ENCODE measurements at places on chromosomes 12 and 14.

- no peak for DNase-seq
These were observed 77.8 kb downstream of the VCPKMT start for GRCh38 chr14:50038398-50039119.

DNA sequence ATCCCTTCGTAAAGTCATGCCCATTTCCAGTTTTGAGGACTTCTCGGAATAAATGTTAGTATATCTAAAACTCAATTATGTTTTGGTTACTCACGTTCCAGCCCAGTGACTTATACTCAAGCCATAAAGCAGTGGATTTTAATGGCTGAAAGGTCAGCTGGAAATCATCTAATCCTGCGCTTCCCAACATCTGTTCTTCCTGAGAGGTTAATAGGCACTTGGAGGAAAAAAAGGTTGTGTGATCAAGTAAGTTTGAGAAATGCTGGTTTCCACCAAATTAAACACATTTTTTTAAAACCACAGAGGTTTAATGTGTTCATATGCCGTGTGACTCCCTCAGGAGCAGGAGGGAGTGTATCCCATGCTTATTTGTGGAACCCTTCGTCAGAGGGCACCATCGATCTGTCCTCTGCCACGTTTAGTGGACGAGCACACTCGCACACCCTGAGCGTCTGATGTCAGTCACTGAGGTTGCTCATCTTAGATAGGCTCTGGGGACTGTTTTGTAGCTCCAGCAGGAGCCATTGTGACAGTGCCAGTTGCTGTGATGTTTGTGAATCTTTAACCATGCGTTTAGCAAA is 41.4 kb downstream of the FBXL14 start:
- no peak for DNase-seq

GRCh38 chr12:14901228-14901562 is 15.5 kb upstream of the MGP start:
- DNase-seq: no peak

GRCh38 chr12:6963016-6963731 is 7.3 kb downstream of the PHB2 start:
- no peak for DNase-seq

- no peak for DNase-seq
These were observed 74.3 kb downstream of the SRGAP1 start for GRCh38 chr12:63918800-63919300.

DNA sequence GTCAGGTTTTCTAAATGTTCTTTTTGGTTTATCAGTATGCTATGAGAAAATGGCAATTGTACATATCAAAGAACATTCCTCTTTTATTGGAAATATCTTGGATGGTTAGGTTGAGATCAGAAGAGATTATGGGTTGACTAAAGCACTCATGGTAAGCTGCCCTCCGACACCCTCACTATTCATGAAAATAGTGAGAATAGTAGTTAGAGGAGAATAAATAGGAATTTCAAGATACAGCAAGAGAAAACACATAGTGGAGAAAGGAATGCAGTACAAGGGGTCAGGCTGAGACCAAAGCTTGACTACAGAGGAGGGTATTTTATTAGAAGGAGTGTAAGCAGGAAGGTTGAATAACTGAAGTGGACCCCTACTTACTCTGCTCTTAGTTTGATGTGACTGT is 112.5 kb downstream of the PTPRQ start:
- no peak for DNase-seq

DNA sequence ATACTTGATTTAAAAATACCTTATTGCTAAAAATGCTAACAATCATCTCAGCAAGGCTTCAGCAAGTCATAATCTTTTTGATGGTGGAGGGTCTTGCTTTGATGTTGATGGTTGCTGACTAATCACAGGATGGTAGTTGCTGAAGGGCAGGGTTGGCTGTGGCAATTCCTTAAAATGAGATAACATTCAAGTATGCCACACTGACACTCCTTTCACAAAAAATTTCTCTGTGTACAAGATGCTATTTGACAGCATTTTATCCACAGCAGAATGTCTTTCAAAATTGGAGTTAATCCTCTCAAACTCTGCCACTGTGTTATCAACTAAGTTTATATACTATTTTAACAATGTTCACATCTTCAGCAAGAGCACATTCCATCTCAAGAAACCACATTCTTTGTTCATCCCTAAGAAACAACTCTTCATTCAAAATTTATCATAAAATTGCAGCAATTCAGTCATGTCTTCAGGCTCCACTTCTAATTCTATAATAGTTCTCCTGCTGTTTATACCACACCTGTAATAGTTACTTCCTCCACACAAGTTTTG is 16.1 kb downstream of the SCAF11 start:
- no peak for DNase-seq

GRCh38 chr12:68804657-68805591 is 3.1 kb upstream of the MDM2 start:
- DNase-seq: no peak

- DNase-seq: no peak
These were observed 14.3 kb downstream of the COCH start for GRCh38 chr14:30888480-30889243.

GRCh38 chr14:33287189-33287588 is 348.5 kb downstream of the NPAS3 start:
- DNase-seq: no peak

DNA sequence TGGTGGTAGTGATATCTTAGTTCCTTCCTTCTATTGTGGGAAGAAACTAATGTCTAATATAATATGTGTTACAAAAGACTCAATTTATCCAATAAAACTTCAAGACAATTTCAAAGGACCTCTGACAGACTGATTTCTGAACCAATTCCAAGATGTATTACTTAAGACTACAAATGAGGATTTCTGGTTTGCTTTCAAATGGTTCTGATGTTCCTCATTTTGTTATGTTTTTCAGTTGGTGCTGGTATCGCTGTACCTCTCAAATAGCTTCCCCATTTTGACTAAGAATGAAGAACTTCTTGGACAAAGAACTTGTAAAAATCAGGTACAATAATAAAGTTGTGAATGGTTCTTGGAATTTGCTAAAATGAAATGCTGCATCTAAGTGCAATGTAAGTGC is 19.4 kb upstream of the MBIP start:
- no peak for DNase-seq

DNA sequence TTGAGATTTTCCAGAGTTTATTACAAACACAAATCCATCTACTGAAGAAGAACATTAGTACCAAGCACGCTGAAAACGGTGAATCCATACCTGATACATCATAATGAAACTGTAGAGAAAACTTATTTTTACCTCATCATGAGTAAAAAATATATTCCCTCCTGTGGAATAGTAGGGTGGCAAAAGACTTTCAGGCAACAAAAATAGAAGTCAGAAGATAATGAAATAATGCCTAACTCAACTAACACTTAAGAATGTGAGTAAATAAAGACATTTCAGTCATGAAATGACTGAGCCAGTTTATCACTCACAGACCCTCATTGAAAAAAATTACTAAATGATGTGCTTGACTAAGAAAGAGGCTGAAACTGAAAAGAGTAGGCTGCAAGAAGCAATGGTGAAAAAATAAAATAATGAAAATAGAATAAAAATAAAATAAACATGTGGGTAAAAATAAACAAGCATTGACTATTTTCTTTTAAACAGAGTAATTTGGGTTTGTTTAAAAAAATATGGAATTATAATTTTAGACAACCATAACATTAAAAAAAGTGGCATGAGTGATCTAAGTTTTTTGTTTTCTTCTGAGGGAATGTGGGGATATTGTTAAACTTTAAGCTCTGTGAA is 148.6 kb downstream of the ASCL1 start:
- no peak for DNase-seq

DNA sequence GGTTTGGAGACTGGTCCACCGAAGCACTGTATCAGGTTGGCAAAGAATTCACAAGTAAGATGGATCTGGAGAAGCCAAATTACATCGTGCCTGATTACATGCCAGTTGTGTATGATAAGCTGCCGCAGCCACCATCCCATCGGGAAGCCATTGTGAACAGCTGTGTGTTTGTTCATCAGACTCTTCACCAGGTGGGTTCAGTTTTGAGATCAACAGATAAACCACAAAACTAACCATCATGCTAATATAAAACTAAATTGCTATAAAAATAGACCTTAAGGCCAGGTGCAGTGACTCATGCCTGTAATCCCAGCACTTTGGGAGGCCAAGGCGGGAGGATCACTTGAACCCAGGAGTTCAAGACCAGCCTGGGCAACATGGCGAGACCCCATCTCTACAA is 58.9 kb downstream of the HSP90AA1 start:
- DNase-seq: no peak

DNA sequence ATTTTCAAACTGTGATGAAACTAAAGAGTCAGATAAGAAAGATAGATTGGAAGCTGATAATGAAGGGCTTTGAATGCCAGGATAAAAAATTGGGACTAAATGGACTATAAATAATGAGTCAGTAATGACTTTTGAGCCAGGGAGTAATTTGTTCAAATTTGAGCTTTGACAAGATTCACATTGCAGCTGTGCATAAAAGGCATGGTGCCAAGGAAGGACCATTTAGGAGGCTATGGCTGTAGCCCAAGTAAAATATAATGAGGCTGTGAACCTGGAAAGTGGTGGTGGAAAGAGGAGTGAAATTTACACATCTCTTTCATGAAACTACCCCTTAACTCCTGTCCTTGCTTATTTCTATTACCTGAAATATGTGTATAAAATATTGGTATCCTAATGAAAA is 218.5 kb downstream of the SLC6A15 start:
- DNase-seq: no peak

- DNase-seq: no peak
These were observed 2.5 kb downstream of the COL2A1 start for GRCh38 chr12:48001505-48002413.

DNA sequence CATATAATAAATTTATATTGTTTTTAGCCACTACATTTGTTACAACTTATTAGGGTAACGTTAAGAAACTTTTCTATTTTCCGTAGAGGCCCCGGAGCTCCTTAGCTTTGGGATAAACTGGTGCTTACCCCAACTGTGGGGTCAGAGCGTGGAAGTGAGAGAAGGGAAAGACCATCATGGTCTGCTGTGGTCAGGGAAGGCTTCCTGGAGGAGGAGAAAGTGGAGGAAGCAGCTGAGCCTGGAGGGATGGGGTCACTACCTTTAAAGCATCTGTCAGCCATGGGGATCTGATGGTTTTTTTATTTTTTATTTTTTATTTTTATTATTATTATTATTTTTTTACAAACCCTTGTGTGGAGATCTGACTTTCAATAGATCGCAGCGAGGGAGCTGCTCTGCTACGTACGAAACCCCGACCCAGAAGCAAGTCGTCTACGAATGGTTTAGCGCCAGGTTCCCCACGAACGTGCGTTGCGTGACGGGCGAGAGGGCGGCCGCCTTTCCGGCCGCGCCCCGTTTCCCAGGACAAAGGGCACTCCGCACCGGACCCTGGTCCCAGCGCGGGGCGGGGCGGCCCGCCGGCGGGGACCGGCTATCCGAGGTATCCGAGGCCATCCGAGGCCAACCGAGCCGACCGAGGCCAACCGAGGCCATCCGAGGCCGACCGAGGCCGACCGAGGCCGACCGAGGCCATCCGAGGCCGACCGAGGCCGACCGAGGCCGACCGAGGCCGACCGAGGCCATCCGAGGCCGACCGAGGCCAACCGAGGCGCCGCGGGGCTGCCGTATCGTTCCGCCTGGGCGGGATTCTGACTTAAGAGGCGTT is 1101.2 kb upstream of the TMEM132C start:
- peak; percentile 71 for DNase-seq

DNA sequence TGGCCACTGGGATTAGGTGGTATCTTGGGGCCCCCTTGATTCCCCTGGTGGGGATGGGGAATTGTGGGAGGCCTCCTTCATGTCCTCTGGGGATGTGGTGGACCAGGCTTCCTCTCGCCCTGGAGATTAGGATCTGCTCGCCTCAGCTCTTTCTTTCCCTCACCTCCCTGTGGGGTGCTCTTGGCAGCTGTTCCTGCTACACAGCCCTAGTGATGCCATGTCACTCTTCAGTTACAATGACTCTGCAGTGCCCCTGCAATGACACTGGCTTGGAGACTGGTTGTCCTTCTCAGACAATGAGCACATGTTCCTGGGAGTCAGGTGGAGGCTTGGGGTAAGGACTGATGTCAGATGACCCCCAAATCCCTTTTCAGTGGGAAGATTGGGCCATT is 83.9 kb downstream of the ADCK1 start:
- no peak for DNase-seq

DNA sequence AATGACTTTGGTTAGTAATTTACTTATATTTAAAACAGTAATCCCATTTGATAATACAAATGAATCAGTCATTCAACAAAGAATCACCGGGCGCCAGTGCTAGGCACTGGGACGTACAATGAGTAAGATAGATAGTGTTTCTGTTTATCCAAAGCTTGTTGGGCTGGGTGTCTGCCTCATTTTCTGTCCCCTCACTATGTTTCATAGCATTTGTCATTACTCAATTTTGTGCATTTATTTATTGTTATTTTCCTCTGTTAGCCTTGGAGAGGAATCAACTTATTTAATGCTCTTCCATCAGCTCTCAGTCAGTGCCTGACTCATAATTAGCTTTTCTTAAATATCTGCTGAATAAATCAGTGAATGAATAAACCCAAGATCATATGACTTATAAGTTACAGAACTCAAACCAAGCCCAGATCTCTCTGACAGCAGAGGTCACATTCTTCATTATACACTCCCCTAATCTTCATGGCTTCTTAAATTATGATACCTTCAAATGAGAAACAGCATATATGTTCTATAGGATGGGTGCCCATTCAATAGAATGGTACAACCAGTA is 86.2 kb downstream of the TSPAN8 start:
- DNase-seq: no peak

GRCh38 chr12:122893208-122894153 is 2.4 kb downstream of the VPS37B start:
- DNase-seq: no peak

DNA sequence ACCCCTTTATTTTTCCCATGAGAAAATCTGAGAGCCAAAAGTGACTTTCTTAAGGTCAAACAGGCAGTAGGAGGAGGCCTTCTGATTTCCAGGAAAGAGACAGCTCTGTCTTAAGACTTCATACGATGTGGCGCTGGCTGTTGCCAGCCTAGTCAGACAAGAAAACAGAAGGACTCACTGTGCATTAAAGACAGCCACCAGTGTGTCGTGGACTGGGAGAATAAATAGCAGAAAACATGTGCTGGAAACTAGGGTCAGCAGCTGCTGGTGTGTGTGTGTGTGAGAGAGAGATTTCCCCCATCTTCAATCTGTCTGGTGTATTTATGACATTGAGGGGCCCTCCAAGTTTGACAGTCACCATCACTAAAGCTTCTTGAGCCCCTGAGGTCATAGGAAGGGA is 708.6 kb upstream of the TMEM132C start:
- DNase-seq: no peak

GRCh38 chr12:43282106-43282505 is 269.9 kb downstream of the ADAMTS20 start:
- DNase-seq: no peak

DNA sequence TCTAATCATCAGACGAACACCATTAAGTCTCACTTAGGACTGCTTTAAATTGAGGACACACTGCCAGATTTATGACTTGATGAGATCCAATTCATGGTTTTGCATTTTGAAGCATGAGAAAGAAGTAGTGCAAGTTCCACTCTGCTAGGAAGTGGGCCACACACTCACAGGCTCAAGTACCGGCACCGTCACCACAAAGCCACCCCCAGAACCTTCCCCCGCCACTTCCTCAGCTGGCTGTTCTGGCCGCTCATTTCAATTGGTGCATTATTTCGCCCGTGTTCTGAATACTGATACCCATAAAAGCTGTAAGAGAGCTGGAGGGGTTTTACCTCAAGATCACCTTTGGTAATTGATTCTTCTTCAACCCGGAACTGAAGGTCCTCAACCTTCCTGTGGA is 70.1 kb downstream of the CLIP1 start:
- DNase-seq: no peak

All from activated T-helper 1 cell treated with Interleukin-2 at 50 U/mL for 16 hours (primary cell).